ENCODE measurements at places on chromosomes 5 and 9.
A peak's percentile ranks its signal among the peaks of the same experiment; 100 is the strongest.

GRCh38 chr5:64767959-64768357, 533 bp downstream of the SREK1IP1 start:
- DNase-seq: no peak

GRCh38 chr9:77402286-77402685, 225.0 kb downstream of the VPS13A start:
- DNase-seq: no peak

GRCh38 chr5:133914434-133914833, 54.0 kb downstream of the C5orf15 start:
- DNase-seq: no peak

- no peak for DNase-seq
These were observed 59.6 kb downstream of the C9orf152 start for GRCh38 chr9:110148384-110148783.

GRCh38 chr9:16625811-16626210, 244.7 kb downstream of the BNC2 start:
- no peak for DNase-seq

DNA sequence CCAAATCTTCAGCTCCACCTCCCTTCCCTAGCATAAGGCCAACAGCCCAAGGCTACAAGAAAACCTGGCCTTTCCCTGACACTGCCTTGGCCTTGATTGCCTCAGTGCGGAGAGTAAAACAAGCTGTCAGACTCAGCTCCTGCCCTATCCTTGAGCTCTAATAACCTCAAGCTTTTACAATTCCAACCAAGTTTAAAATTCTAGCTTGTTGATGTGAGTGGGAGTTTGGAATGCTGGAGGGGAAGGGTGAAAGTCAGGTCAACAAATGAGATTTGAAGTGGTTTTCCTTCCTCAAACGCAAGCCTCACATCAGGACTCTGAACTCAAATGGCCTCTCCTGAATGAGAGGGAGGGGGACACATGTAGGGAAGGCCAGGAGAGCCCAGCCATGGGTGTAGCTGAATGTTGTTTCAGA, 197.0 kb upstream of the VLDLR start:
- no peak for DNase-seq

DNA sequence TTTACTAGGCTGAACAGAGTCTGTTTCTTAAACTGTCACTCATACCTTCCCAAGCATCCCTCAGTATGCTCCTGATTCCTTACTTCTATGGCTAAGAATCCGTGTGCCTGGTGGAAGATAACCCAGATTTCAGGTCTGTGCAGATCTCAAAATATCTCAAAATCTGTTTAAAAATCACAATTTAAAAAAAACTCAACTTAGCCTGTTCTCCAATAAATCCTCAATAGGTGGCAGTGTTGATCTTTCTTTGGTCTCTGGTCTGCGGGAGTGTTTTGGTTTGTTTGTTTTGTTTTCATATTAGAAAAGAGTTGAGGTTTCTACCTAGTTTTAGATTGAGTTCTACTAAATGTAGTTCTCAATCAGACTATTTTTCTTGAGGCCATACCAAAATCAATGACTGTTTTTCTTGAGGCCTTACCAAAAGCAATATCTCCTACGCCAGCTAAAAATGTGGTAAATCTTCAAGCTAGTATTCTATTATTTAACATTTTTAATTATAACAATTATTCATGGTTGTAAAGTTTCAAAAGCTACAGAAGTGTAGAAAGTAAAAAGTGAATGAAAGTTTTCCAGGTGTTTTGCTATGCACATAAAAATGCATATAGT, 57.9 kb downstream of the TGFBR1 start:
- DNase-seq: no peak

GRCh38 chr5:172420235-172420939, 33.9 kb downstream of the SH3PXD2B start:
- peak; percentile 88 for DNase-seq

DNA sequence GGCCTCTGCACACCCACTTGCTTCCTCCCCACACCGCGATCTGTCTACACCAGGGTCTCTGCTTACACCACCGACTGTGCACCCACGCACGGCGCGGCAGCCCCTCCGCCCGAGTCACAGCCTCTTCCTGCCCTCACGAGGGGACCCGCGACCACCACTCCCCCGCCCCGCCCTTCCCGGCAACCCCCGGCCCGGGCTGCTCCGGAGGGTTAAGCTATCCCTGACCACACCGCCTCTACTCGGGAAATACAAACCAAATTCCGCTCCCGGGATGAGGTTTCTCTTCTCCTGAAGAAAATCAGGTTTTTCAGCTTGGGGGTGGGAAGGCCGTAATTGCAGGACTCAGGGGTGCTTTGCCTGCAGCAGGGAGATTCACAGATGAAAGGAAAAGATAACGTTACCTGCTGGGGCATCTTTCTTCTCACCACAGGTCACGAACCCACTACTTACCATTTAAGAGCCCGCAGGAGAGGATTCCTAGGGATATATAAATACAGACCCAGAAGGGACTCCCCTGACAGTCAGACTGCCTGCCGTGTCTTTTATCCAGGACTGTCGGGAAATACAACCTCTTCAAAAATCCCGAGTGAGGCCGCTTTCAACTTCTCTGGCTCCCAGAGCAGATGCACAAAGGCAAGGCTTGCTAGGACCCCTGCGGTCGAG, 63.5 kb downstream of the ROR2 start:
- no peak for DNase-seq

- no peak for DNase-seq
These were observed 388.5 kb downstream of the PSAT1 start for GRCh38 chr9:78685471-78685870.

GRCh38 chr9:119963798-119964372, 594.6 kb upstream of the BRINP1 start:
- peak; percentile 53 for DNase-seq

- peak; percentile 16 for DNase-seq
These were observed 159.6 kb downstream of the TLE4 start for GRCh38 chr9:79731171-79731890.

- DNase-seq: peak; percentile 26
These were observed 32.3 kb upstream of the SPATA31E1 start for GRCh38 chr9:87850391-87850790.

GRCh38 chr9:121861501-121862180, 210.2 kb downstream of the DAB2IP start:
- DNase-seq: no peak

GRCh38 chr9:108282872-108283271, 572.9 kb downstream of the ACTL7B start:
- no peak for DNase-seq

- DNase-seq: no peak
These were observed 8.1 kb downstream of the PPP3R2 start for GRCh38 chr9:101586651-101587050.

GRCh38 chr9:95025213-95026147, 292.0 kb downstream of the FANCC start:
- no peak for DNase-seq

- no peak for DNase-seq
These were observed 130.1 kb downstream of the GPBP1 start for GRCh38 chr5:57303985-57304384.

- DNase-seq: no peak
These were observed 325.4 kb downstream of the TMEM38B start for GRCh38 chr9:106019702-106020101.

GRCh38 chr9:19649336-19650041, 139.3 kb downstream of the SLC24A2 start:
- no peak for DNase-seq

- no peak for DNase-seq
These were observed 44.6 kb downstream of the LMX1B start for GRCh38 chr9:126658201-126658825.

GRCh38 chr5:40503439-40503838, 176.3 kb upstream of the PTGER4 start:
- DNase-seq: no peak

DNA sequence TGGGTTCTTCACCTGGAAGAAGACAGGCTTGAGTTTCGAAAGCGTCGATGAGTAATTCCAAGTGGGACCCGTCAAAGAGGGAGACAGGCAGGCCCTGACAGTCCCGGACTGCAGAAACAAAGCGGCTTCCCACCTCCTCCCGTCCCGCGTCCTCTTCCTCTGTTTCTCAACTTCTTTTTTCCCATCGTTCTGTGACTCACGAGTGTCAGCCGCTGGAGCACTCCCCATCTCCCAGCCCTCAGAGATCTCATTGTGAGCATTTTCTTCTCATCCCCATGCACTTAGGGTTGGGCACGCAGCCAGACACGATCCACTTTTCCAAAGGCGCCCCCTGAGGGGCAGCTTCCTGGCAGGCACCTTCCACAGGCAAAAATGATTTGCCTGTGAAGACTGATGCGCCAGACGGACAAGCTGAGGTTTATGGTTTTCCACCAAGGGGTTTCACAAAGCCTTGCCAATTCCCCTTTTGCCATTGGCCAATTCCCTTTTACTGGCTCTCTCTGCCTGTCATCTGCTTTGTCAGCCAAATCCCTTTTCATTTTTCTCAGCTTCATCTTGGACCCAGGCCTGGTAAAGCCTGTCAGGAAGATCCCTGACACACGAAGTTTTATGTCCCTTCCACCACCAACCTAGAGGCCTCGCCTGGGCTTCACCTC, 86.5 kb upstream of the ANKRD55 start:
- no peak for DNase-seq

DNA sequence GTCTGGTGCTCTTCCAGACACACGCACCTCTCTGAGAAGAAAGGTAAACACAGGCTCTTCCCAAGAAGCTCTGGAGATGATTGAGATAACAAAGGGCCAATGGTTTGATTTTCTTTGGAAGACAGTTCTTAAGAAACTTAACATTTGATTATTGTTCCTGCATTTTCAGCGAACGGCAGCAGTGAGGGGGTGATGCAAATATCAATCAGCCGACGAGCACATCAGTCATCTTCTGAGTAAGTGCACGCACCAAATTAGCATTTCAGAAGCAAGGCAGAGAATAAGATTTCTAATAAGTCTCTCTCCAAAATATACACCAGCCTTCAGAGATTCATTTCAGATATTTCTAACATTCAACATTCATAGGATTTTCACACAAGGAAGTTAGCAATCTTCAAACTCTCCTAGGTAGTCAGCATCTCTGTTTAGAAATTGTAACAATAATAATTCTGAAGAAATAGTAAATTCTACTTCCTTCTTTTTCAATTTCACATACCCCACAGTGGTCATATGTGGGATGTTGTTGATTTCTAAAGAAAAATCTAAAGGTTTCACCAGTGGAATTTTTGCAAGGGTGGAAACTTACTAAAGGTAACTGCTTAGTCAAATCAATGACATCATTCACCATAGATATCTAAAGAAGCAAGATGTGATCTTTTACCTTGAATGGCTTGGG, 250.3 kb downstream of the SEC61B start:
- no peak for DNase-seq

- DNase-seq: no peak
These were observed 49.5 kb upstream of the C9orf72 start for GRCh38 chr9:27622693-27623340.

DNA sequence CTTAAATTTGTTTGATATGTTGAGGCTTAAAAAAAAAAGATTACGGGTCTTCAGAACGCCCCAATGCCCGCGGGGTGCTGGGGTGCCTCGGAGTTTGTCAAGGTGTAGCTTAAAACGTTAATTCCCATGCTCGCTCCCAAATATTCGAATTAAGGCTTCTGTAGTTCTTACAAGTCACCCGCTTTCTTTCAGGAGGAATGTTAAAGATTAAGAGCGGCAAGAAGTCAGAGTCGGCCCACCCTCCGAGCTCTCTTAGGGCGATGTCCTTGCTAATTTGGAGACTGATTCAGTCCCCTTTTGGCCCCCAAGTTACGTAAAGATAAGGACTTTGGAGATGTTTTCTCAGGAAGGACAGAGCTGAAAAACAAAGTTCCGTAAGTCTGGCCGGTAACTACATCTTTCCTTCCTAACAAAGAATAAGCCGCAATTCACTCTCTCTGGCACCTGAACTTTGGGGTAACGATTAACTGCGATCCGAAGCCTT, 746 bp upstream of the NPM1 start:
- DNase-seq: no peak

DNA sequence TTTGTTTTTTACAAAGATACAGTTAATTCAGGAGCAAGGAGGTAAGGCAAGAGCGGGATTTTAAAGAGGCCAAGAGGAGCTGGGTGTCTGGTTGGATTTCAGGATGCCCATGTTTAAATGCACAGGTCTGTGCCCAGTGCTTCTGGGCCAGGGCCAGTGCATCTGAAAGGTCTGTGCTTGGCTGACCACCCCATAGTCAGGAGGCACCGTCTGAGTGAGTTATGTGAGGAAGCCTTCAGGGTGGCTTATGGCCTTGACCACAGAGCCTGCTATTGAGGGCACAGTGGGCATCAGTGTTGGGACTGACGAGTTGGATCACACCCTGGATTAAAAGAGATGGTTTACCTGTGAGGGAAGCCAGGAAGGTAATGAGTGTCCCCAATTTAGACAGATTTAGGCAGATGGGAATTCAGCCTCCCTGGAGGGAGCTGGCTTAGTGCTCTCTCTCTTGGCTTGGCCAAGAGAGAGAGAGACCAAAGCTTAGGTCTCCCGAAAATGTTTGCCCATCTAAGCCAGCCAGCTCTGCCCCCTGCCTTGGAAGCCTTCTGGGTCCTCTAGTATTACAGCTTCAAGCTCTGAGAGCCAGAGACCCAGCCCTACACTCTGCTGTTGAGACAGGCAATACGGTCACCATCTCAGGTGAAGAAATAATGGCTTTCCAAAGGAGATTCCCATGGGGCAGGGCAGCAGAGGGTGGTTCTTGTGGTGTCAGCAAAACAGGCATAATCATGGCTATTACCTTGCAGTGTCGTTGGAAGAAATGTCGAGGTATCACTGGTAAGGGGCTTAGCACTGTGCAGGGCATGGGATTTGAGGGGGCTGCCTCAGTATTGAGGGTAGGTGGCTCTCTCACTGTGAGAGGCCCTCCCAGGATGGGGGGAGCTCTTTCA, 68.6 kb downstream of the RGS3 start:
- DNase-seq: no peak

DNA sequence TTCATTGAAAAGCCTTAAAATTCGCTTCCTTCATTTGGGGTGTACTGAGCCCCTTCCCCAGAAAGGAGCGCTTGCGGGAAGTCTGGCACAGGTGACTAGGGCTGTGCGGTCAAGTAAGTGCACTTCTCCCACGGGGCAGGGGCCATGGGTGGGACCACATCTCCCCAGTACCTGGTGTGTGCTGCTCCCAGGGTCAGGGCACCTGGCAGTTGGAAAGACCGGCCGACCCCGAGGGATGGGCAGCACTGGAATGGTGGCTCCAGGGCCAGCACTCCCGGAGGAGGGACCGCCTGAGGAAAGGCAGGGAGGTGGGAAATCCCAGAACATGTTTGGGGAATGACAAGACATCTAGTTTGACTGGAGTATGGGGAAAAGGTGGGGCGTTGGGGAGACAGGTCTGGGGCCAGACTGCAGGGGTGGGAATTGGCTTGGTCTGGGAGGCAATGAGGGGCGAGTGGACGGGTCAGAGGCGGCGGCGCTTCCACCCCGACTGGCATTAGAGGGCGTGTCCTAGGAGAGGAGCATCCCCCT, 727 bp upstream of the GLIPR2 start:
- DNase-seq: no peak

- DNase-seq: no peak
These were observed 71.0 kb downstream of the C5orf15 start for GRCh38 chr5:133897431-133897830.

DNA sequence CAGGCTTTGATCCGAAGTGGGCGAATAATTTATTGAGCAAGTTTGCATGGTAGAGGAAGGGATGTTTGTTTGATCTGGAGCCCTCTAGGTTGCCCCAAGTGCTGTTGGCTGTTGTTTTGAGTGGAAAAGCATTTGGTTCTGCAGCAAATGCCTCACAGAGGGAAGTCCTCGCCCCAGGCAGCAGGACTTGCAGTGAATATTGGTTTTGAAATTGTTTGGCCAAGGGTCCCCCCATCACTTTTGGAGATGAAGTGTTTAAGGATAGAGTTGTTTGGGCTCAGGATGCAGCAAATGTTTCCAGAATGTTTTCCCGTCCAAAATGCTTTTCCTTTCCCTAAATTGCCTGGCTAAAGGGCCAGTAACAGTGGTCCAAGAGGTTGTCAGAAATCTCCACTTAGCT, 3.1 kb downstream of the JADE2 start:
- no peak for DNase-seq

All from epithelial cell of prostate (primary cell).